Stimulated activated CD8-positive, alpha-beta memory T cell treated with anti-CD3 and anti-CD28 coated beads, Interleukin-4, amount 100 ng/mL, for 1 hour (primary cell): ENCODE measurements at places on chromosomes 5 and 9.

DNA sequence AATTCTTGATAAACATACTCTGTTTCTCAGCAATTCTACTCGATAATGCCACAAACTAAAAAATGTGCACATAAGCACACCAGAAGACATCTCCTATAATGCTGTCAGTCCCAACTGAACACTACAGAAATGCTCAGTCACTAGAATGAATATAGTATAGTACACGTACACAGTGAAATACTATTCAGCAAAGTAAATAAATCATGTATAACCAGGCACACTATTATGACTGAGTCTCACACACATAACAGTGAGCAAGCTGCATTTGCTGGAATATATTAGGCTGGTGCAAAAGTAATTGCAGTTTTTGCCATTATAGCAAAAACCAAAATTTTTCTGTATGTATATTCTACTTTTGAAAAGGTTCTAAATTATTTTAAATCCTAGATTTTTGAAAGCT, 310.2 kb downstream of the CTNND2 start:
- no peak for DNase-seq

DNA sequence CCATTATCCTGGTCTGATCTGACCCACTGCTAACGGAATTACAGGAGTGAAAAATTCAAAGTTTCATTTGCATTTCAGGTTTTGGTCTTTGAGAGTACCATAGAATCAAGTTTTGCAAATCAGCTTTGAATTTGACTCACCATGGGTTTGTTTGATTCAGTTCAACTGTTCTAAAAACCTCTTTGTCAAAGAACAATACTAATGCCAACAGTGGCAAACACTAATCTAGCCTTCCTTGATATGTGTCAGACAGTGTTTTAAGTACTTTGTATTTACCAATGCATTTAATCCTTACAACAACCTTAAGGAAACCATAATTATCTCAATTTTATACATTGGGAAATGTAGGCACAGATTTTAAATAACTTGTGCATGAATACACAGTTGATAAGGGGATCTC, 10.1 kb upstream of the FSD1L start:
- no peak for DNase-seq

- no peak for DNase-seq
Observed at GRCh38 chr9:121473229-121473628, 26.4 kb downstream of the GGTA1 start.

DNA sequence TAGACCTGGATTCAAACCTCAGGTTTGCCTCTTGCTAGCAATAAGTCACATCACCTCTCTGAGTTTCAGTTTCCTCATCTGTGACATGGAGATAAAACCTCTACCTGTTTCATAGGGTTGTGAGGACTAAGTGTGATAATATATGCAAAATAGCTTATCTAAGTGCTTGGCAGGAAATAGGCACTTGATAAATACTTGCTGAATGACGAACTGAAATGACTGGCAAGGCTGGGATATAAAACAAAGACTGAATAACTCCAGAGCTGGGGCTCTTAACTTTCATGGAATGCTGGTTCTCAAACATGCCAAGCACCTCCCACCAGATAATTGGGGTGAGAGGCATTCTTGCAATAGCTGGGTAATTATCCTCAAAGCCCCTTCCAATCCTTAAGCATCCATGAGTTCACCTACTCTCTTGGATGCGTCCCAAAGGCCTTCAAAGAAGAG, 87.6 kb downstream of the ADRB2 start:
- no peak for DNase-seq
